ENCODE measurements at places on chromosomes 1 and 21.

DNA sequence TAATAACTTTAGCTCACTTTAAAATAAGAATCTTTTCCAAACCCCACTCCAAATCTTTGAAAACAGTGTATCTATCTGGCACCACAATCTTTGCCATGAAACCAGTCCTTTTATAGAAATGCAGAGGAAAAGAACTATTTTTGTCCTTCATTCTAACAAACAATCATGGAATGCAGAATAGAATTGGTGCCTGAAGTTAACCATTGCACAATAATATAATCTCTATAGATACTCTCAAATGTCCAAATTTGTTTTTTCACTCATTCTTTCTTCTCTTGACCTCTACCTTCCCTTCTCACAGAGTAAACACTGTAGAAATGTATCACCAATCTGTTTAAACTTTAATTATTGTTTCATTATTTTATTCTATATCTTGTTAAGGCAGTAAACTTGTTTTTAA is 34.8 kb downstream of the TTLL7 start:
- DNase-seq, result no peak

DNA sequence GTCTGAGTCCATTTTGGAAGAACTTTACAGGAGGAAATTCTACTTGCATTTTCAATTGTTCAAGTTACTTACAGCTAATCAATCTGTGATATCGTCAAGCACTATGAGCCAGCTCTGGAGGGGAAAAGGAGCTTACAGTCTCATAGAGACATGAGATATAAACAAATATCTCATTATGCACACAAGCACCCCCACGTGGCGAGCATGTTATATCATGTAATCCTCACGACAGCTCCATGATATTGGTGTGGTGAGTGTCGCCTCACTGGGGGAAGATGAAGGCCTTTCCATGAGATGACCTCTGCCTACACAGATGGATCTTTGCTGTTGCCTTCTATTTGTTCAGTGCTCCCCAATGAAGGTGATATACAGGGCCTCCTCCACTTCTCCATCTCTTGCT is 34.6 kb downstream of the TNR start:
- no peak for DNase-seq

GRCh38 chr1:206145771-206146290 is 28.6 kb upstream of the AVPR1B start:
- no peak for DNase-seq

- no peak for DNase-seq
Observed at GRCh38 chr1:208357644-208358507, 113.7 kb upstream of the PLXNA2 start.

- no peak for DNase-seq
Observed at GRCh38 chr1:185063719-185064118, 18.4 kb downstream of the RNF2 start.

GRCh38 chr1:8329858-8330257 is 11.9 kb downstream of the SLC45A1 start:
- DNase-seq, result no peak

DNA sequence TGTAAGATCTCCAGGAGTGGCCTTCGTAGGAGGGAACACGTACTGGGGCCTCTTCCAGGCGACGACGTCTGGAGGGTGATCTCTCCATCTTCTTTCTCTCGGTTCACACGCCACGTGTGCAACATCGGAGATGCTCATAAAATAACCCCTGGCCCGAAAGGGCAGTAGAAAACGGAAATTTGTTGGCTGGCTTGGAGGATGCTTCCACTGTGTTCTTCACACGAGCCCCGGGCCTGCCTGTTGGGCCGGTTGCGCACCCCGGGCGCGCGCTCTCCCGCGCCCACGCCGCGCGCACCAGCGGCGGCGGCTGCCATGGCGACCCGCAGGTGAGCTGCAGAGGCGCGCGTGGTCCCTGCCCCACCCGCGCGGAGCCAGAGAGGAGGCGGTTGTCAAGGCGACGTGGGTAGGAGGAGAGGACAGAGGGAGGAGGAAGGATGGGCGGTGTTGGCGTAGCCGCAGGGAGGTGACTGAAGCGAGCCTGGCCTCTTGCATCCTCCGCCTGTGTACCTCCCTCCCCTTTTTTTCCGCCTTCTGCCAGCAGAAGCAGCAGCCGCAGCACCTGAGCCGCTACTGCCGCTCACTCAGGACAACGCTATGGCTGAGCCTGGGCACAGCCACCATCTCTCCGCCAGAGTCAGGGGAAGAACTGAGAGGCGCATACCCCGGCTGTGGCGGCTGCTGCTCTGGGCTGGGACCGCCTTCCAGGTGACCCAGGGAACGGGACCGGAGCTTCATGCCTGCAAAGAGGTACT is at the start of gene ELAPOR1:
Gene ELAPOR1 (plus strand): TSS at position 526 of the 752 bp plus-strand sequence. CDS start 69 bp downstream, at position 595.
- peak; percentile 81 for DNase-seq

GRCh38 chr1:13543451-13544220 is 29.8 kb upstream of the LRRC38 start:
- DNase-seq, result no peak

DNA sequence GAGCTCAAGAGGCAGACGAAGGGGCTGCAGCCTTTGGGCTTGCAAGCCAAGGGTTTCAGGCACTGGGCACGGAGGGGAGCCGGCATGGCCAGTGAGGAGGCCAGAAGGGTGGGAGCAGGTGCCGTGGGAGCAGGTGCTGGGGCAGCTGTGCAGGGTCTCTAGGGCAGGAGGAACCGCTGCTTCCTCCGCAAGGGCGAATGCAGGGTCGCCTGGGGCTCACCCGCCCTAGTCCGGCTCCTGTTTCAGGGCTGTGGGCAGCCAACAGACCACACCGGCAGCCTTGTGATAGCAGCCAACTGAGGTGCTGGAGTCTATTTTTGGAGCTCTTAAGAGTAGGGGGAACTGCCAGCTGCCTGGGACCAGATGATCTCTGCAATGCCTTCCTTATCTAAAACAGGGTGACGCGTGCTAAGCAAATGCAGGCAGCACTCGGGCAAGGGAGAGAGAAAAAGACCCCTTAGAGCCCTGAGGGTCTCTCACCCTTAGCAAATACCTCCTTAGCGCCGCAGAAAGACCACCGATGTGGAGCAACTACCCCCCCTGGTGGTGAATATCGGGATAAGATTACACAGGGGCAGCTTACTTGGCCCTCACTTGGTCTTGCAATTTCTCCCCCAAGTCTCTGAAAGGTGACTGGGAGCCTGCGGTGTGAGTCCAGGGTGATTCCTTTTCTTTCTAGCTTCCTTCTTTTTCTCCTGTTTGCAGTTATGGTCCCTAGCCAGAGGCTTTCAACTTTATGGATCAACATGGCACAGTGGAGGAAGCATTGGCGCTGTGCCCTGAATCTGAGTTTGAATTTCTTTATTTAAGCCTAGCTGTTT is 20.7 kb upstream of the MAPKAPK2 start:
- peak; percentile 66 for DNase-seq

DNA sequence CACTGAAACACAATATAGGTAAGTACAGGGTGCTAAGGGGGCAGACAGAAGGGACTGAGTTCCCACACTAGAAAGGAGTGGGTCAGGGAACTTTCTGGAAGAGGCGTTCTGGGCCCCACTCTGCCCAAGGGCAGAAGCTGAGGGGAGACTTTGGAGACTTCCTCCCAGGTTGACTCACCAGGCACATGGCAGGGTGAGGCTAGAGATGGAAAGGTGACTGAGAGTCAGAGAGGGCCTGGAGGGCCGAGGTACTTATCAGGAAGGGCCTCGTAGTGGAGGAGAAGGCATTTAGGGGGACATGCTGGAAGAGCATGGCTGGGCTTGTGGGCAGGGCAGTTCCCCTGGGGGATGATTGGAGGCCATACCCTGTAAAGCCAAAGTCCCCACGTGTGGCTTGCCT is 159.9 kb upstream of the JUN start:
- DNase-seq, result no peak

DNA sequence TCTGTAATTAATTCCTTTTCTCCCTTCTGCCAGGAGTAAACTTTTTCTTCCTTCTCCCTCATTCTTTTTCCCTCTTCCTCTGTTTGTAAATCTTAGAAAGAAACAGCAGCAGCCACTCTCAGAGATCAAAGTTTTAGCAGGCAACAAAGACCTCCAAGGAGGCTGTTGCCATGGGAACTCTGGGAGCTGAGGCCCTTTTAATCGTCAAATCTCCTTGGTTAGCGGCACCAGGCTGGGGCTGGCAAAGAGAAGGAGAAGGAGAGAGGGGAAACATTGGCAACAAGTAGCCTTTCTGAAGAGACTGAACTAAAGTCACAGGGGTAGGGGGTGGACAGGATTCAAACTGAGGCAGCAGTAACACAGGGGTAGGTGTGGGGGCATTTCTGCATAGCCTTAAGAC is 25.2 kb downstream of the ILDR2 start:
- DNase-seq, result no peak

DNA sequence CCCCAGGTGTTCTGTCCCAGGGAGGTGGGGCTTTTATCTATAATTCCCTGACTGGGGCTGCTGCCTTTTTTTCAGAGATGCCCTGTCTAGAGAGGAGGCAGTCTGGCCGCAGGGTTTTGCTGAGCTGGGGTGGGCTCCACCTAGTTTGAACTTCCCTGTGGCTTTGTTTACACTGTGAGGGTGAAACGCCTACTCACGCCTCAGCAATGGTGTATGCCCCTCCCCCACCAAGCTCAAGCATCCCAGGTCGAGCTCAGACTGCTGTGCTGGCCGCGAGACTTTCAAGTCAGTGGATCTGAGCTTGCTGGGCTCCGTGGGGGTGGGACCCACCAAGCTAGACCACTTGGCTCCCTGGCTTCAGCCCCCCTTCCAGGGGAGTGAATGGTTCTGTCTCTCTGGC is 124.3 kb downstream of the CENPF start:
- no peak for DNase-seq

- peak; percentile 23 for DNase-seq
Observed at GRCh38 chr21:42193131-42193671, 25.7 kb upstream of the ABCG1 start.

DNA sequence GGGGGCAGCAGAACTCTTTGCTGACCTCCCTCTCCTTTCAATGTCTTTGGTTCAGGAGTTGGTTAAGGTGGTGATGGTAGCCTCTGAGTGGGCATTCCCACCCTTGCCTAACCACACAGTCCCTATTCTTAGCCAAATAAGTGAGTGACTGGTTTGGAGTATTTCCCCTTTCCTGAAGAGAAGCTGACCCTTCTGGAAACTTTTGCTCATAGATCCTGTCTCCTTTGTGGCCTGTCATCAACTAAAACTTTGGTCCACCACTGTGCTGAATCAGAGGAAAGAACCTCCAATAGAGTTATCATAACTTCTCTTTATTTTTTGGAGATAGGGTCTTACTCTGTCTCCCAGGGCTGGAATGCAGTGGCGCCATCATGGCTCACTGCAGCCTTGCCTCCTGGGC is 31.1 kb downstream of the C1orf21 start:
- DNase-seq, result no peak

DNA sequence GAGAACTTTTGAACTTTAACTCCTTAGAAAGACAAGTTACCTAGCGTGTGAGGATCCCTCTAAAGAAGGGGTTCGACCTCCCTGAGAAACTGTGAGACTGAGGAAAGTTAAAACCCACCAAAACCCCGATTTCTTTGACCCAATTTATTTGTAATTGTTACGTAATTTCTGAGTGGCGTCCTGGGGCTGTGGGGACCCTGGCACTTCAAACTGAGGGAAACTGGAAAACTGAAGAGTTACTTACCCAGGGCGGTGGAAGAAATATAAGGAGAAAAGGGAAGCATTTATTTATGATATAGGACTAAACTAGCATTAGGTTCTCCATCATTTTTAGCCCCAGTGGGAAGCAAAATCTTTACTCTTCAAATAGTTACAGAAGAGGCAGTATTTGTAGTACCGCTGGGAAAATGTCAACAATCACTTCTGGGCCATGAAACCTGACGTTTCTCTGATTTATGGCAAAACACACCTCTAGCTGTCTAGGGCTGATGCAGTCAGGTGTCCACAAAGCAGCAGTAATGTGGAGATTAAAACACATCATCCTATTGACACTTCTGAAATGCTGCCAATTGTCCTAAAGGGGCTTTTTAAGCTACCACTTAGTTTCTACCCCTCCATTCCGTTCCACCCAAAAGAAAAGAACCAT is 430 bp downstream of the S100B start:
- DNase-seq, result no peak

DNA sequence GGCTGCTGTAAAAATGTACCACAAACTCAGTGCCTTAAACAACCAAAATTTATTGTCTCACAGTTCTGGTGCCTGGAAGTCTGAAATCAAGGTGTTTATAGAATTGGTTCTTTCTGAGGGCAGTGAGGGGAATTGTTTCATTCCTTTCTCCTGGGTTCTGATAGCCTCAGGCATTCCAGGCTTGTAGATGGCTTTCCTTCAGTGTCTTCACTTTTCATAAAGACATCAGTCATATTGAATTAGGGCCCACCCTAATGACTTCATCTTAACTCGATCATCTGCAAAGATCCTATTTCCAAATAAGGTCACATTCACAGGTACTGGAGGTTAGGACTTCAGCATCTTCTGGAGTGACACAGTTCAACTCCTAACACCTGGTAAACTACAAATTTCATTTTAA is 15.0 kb downstream of the CDKN2C start:
- no peak for DNase-seq

DNA sequence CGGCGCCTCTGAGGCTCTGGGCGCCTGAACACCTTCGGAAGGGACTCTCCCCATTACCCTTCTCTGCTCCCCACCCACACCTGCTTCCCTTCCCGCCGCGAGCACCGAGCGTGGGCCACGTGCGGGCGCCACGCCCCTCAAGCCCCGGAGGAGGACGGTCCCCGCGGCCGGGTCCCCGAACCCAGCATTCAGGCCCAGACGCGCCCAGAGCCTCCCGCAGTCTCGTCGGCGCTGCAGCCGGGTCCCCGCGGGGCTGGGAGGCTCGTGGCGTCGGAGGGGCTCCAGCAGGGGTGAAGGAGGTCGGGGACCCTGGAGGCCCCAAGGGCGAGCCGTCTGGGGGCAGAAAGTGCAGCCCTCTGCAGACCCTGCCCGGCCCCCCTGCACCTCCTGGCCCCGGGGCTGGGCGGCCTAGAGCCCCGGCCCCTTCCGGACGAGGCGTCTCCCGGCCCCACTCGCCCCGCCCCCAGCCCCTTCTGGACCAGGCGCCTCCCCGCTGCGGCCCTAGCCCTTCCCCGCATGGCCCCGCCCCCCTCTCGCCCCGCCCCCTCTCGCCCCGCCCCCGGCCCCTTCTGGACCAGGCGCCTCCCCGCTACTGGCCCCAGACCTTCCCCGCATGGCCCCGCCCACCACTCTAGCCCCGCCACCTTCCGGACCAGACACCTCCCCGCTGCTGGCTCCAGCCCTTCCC is 378 bp upstream of the SMIM1 start:
- DNase-seq, result peak; percentile 83

- no peak for DNase-seq
Observed at GRCh38 chr1:215007880-215008279, 74.7 kb upstream of the KCNK2 start.

DNA sequence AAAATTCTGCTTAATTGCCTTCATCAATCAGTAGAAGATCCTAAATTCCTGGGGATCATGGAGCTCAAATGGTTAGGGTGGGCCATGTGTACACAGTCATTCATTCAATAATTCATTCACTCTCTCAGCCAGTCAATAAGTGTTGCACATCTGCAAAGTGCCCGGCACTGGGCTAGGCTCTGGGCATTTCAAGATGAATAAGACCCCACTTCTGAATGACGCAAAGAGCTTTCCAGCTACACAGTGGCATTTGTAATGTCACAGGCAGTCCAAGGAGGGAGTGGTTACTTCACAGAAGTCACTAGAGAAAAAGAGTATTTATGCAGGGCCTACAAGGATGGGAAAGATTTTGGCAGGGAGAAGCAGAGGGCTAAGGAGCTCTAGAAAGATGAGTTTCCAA is 93.2 kb downstream of the KCNJ15 start:
- no peak for DNase-seq
